Left renal pelvis (tissue), 4 donors: ENCODE measurements at places on chromosomes 12 and 14.

DNA sequence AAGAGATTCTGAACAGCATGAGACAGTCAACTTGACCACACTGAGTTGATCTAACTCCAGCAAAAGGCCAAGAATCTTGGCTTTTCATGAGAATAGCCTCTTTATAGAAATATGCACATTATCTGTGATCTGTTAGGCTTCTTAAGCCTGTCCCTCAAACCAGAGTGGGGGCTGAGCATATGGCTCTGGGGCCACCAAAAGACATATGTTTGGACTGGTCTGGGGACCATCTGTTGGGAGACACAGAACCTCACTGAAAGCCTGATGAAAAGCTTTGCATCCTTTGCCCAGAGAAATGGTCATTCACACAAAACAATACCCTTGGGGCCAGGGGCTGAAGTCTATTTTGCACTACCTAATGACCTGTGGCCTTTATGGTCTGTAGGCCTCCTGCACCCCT is 165.3 kb upstream of the PRMT8 start:
- no peak for DNase-seq

DNA sequence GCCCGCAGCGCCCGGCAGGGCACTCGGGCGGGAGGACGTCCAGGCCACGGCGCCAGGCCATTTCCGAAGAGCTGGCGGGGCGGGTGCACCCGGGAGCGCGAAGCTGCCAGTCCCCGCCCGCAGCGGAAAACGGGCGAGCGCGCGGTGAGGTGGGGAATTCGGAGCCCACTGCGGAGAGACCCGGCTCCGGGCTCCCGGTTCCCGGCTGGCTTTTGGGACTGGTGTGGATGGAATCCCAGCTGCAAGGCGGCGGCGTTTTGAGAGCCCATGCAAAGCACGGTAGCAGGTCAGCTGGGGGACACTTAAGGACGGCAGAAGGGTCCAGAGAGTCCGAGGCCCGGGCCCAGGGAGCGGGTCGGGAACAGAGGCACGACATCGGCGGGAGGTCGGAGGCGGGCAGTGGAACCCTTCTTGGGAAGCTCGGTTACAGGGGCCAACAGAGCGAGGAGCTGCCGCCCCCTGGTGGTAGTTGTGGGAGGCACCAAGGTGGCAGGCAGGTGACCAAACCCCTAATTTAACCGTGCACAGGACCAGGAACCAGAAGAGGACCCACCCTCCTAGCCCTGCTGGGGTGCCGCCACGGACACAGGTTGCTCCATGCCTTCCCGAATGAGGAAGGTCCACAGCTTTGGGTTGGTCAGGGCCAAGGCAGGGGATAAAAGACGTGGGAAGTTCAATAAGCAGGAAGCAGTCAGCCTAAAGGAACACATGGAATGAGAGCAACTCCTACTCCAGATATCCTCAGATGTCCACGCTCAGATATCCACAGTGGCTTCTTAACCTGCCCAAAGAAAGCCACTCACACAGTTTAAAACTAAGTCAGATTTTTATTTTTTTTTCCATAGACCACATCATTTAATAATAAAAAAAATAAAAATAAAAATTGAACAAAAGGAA is 685 bp upstream of the CDH24 start:
- peak; percentile 87 for DNase-seq

DNA sequence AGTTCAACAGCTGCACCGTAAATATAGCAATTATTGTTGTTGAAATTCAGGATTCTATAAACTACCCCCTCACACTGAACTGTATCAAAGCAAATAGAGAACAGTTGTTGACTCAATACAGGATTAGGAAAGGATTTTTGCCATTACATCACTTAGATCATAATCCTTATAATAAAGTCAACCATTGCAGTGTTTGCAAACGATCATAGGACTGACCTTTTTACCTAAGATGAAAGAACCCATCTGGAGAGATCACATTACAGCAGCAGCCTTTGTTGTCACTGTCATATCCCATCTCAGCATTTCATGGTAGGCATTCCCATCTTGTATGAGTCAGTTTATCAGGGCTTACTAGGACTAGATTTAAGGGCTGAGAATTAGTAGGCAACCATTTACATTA is 96.1 kb downstream of the IPO8 start:
- no peak for DNase-seq

- DNase-seq = peak; percentile 24
Measured at GRCh38 chr14:70254476-70254961, 65.8 kb upstream of the SLC8A3 start.

DNA sequence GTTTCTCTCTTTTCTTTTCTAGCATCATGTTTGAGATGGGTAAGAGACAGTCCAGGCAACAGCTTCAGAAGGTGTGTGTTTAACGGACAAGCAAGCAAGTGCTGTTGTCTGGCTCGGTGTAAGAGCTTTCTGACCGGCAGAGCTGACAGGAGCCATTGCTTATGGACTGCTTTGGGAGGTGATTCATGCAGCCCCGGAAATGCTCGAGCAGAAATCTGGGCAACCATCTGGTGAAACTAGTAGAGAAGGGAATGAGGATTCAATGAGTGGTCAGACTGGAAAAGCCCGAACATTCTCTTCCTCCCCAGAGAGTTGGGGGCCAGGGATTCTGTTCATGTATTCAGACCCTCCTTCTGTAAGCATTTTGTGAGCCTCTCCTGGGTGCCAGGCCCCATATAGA is 24.4 kb downstream of the TUNAR start:
- DNase-seq = no peak

GRCh38 chr14:28130610-28131284 is 635.8 kb upstream of the FOXG1 start:
- no peak for DNase-seq

- no peak for DNase-seq
Measured at GRCh38 chr12:31629756-31630732, 29.4 kb upstream of the ETFBKMT start.

- no peak for DNase-seq
Measured at GRCh38 chr12:109290061-109290460, 19.0 kb downstream of the FOXN4 start.

DNA sequence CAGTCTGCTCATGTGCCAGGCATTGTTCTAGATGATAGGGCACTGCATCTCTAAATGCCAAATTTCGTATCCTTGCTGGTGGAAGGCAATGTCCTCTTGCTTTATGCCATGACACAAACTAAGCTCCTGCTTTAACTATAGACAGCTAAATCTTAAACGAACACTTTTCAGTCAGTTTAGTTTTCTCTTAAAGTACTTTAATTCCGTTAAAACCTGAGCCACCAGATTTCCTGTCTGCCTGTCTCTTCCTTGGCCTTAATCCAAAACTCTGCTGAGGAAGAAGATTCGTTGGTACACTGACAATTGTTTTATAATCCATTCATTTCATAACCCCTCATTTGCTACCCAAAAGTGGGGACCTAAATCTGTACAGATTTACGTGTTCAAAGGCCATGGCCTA is 194.4 kb upstream of the BCL2L14 start:
- no peak for DNase-seq

- DNase-seq = no peak
Measured at GRCh38 chr12:107646436-107646835, 39.2 kb upstream of the PWP1 start.

DNA sequence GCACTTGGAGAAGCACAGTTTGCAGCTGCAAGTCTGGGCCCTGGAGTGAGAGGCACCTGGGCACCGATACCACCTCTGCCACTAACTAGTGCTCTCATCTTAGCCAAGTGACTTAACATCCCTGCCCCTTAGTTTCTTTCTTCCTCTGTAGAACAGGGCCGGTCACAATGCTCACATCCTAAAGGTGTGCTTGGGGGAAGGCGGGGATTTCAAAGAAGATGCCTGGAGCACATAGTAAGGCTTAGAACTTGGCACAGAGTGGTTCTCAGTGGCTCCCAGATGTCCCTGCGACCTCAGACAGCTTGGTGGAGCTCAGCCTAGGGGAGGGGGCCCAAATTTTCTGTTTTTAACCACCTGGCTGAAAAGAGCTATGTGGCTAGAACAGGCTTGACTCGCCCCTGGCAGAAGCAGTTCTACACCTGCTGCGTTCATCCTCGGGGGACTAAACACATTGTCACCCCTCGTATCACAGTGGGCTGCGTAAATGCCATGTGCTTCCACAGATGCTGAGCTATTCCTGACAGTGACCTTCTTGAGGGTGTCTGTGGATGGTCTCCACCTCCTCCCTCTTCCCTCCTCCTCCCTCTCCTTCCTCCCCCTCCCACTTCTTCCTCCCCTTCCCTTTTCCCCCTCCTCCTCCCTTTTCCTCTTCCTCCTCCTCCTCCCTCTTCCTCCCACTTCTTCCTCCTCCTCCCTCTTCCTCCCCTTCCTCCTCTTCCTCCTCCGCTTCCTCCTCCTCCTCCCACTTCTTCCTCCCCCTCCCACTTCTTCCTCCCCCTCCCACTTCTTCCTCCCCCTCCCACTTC is 112.1 kb downstream of the PHETA1 start:
- DNase-seq = no peak

DNA sequence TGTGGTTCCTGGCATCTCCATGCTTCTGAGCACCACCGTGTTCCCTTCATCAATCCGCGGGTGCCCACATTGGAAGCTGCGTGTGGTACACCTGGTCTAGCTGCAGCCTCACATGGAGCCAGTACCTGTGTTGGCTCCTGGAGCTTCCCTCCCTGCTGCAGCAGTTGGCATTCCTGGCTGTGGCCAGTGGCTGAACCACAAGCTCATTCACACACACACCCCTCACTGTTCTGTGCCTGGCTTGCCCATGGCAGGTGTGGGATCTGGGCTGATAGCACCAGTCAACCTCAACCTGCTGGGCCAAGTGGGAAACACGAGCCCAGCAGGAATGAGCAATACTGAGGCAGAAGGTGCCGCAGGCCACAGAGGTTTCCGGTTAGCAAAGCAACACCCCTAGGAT is 256.2 kb upstream of the LRFN5 start:
- DNase-seq = no peak

GRCh38 chr14:24314377-24315193 is 3.3 kb downstream of the LTB4R start:
- no peak for DNase-seq

DNA sequence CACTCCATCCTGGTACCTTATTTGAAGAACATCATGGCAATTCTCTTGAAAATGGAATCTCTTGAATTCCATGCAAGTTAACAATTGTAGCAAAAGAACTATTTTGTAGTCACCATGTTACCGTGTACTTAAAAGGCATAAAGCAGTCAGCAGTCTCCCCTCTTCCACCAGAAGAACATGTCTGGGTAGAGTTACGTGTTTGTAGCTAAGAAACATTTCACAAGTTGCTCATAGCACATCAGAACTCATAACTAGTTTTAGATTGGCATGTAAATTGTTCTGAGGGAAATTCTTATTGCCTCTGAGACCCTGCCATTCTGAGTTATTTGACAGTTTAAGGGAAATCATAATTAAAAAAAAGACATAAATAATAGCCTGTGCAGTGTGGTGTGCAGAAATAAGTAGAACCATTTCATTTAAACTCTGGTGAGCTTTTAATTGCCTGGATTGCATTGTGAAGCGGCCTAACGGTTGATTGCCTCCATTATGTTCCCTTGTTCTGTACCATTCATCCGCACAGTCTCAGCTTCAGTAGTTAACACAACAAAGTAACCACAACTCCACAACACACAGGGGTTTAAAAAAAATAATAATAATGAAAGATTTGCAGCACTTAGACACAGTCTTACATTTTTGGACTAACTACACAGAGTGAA is 2.6 kb downstream of the LMO3 start:
- no peak for DNase-seq

DNA sequence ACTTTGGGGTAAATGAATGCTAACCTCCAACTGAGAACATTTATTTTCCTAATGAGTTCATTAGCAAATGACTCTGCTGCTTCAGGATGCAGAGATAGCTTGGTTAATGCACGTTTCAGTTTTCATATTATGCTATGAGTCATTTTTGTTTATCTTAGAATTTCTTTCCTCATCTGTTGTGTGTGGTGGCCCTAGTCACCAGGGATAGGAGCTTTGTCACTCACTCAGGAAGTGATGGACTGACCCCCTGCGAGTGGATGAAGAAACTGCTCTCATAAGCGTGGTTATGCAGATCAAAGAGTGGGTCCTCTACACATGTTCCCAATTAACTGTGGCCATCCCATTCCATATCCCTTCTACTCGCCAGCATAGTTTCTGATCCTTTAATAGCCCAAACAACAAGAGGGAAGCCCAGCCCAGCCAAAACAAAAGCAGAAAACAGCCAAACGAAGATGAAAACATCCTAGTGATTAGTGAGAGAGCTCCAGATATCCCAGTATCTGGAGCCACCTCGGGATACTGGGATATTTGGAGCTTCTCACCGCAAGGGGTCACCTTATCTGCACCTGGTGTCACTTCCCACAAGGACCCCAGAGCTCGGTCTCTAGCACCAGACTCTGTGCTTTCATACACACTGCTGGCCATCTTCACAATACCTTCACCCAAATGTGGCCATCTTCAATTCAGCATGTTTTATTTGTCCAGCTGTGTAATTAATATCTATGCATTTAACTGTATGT is 8.6 kb downstream of the TC2N start:
- DNase-seq = no peak

DNA sequence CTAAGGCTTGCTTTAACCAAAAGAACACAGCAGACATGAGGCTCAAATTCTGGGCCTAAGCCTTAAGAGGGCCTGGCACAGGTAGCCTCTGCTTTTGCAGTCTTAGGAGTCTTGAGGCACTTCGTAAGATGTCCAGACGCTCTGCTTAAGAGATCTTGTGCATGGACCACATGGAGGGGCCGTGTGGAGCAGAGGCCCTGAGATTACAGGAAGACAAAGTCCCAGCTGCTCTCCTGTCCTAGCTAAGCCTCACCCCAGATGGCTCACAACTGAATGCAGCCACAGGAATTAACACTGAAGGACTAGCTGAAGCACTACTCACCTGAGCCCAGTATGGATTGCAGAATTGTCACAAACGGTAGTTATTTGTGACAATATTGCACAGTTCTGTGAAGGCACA is 446.0 kb downstream of the PDZRN4 start:
- no peak for DNase-seq

DNA sequence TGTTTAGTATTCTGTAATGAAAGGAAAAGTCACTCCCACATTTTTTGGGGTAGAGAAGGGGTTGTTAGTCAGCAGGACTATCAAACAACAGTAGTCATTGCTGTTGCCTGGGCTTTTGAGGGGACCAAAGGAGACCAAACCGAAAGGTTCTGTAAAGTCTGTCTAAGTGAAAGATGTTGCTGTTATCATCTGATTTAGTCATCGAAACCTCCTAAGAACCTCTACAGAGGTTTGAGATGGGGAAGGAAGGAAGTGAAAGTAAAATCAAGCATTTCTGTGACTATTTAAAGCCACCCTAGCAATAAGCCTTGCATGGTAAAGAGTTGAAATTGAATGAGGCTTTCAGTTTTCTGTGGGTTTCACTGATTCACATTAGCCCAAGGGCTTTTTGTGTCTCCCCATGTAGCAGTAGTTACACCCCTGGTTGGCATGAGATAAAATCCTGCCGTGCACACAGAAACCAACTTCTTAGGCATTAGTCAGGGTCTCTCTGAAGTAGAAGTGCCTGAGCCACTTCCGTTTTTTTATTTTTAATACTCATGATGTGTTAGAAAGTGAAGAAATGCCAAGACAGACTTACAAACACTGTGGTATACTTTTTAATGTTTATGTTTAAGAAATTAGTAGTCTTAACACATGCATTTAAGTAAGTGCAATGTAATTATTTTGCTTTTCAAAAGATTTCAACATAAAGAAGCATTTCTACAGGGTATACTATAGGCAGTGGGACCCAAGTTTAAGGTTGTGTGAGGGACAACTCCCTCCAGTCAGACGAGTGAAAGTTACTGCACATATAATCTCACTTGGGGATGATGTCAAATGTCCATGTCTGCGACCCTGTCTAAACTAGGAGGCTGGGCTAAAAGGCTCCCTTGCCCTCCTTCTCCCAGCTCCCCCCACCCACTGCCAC is 50.4 kb downstream of the DYRK2 start:
- DNase-seq = no peak

GRCh38 chr12:52045794-52046199 is 5.4 kb upstream of the NR4A1 start:
- DNase-seq = no peak

- no peak for DNase-seq
Measured at GRCh38 chr12:79933532-79934264, 1.2 kb downstream of the PPP1R12A start.
